Activated T-helper 1 cell treated with anti-CD3 and anti-CD28 coated beads, Interleukin-12 subunit alpha, Interleukin-12 subunit beta, Interleukin-2, Interleukin-4 antibody, amounts not matched to agents 30 ng/mL and 10 ng/mL and 1 ng/mL, durations not matched to agents 14 hours and 24 hours and 36 hours (primary cell): ENCODE measurements at places on chromosomes 6 and 20. TPM values are rescaled to one million over a fixed set of nuclear protein-coding genes. Genes with fewer than 3 reads are reported as not detected.

- H3K36me3 ChIP-seq, result no peaks in the 10 kb centered on the region
- peaks cover 16% of the 10 kb centered on the region for H3K4me1 ChIP-seq
- DNase-seq, result no peak
- H3K27ac ChIP-seq, result peak overlapping the region; percentile 92
- H3K27me3 ChIP-seq, result peaks cover 4% of the 10 kb centered on the region
Measured at GRCh38 chr6:7697432-7697819, 28.5 kb upstream of the BMP6 start.

- no peak overlapping the region for H3K4me3 ChIP-seq
- no peaks in the 10 kb centered on the region for H3K36me3 ChIP-seq
- no peaks in the 10 kb centered on the region for H3K4me1 ChIP-seq
- H3K27ac ChIP-seq, result no peak overlapping the region
Measured at GRCh38 chr6:70180901-70181599, 121.8 kb downstream of the COL9A1 start.

- peaks cover 14% of the 10 kb centered on the region for H3K27me3 ChIP-seq
- H3K27ac ChIP-seq, result no peak overlapping the region
- H3K4me1 ChIP-seq, result peaks cover 35% of the 10 kb centered on the region
- H3K4me3 ChIP-seq, result peak overlapping the region; percentile 48
- DNase-seq, result peak; percentile 54
- no peaks in the 10 kb centered on the region for H3K36me3 ChIP-seq
Measured at GRCh38 chr6:107657755-107658461, 166.2 kb downstream of the SCML4 start.

GRCh38 chr6:90214966-90215365 is 81.7 kb downstream of the BACH2 start:
- H3K4me1 ChIP-seq, result peaks cover 35% of the 10 kb centered on the region
- H3K27me3 ChIP-seq, result peaks cover 2% of the 10 kb centered on the region
- DNase-seq, result no peak
- H3K27ac ChIP-seq, result no peak overlapping the region

GRCh38 chr6:132964101-132964867 is 149.9 kb downstream of the RPS12 start:
- no peak overlapping the region for H3K27ac ChIP-seq
- no peak for DNase-seq
- H3K4me3 ChIP-seq, result no peak overlapping the region
- no peaks in the 10 kb centered on the region for H3K36me3 ChIP-seq
- peaks cover 13% of the 10 kb centered on the region for H3K27me3 ChIP-seq

DNA sequence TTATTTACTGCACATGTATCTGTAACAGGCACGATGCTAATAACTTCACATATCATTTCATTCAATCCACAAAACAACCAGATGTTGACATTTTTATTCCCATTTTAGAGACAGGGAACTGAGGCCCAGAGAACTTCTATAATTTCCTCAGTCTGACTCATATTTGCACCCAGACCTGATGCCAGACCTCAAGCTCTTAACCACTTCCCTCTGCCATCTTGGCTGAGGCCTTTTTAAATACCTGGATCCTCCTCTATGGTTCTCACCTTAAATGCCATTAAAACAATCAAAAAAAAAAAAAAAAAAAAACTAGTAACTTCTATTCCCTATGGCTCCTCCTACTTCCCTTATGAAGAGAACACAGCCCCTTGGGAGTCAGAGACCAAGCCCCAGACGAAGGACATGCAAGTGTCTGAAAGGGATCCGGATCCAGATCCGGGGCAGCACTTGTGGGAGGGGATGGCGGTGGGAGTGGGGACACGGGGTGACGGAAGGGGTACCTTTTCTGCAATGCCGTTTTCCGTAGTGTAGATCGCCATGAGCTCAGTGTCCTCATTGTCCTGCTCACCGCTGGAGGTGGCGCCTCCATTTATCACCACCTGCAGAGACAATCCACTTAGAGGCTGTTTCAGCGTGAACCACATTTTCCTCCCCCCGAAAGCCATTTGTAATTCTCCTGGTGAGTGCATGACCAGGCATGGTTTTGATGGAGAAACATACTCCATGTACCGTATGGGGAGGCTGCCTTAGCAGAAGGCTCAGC is 88.7 kb downstream of the SLC23A2 start:
- peaks cover 8% of the 10 kb centered on the region for H3K36me3 ChIP-seq
- H3K4me3 ChIP-seq, result no peak overlapping the region
- H3K4me1 ChIP-seq, result peaks cover 13% of the 10 kb centered on the region
- no peaks in the 10 kb centered on the region for H3K27me3 ChIP-seq

GRCh38 chr20:21302664-21303060 is 469 bp upstream of the XRN2 start:
- DNase-seq, result no peak
- H3K4me3 ChIP-seq, result peak overlapping the region; percentile 97
- peaks cover 23% of the 10 kb centered on the region for H3K36me3 ChIP-seq
- peaks cover 41% of the 10 kb centered on the region for H3K4me1 ChIP-seq
- H3K27me3 ChIP-seq, result peaks cover 4% of the 10 kb centered on the region
- H3K27ac ChIP-seq, result peak overlapping the region; percentile 51

GRCh38 chr6:41208439-41209106 is 7.6 kb upstream of the TREML2 start:
- peaks cover 14% of the 10 kb centered on the region for H3K4me1 ChIP-seq
- H3K36me3 ChIP-seq, result peaks cover 10% of the 10 kb centered on the region
- H3K4me3 ChIP-seq, result no peak overlapping the region
- H3K27me3 ChIP-seq, result peaks cover 11% of the 10 kb centered on the region
- H3K27ac ChIP-seq, result no peak overlapping the region
- DNase-seq, result no peak

- H3K36me3 ChIP-seq, result no peaks in the 10 kb centered on the region
- H3K4me3 ChIP-seq, result no peak overlapping the region
- no peaks in the 10 kb centered on the region for H3K27me3 ChIP-seq
- no peak for DNase-seq
- peaks cover 2% of the 10 kb centered on the region for H3K4me1 ChIP-seq
Measured at GRCh38 chr6:46040288-46040687, 24.6 kb upstream of the CLIC5 start.

The RSPO3 gene
- total RNA-seq, result not detected in 2 replicates
